Stimulated activated CD4-positive, alpha-beta T cell treated with anti-CD3 and anti-CD28 coated beads, Interleukin-2, amount 100 ng/mL, for 24 hours (primary cell): ENCODE measurements at places on chromosomes 7 and 10.
A peak's percentile ranks its signal among the peaks of the same experiment; 100 is the strongest.

DNA sequence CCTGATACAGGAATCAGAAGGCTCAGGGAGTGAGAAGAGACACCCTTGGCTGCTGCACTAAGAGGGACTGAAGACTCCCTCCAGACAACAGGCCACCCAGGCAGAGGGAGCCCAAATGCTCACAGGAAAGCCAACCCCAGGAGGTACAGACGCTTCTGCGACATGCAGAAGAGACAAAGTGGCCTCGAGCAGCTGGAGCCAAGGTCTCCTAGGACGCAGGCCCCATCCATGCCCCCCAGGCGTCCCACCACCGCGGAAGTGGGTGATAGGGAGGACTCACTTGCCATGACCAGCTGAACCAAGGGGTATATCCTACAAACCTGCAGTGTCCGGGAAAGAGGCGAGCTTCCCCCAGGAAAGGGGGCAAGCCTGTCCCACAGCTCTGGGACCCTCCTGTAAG, 56.9 kb downstream of the CTBP2 start:
- no peak for DNase-seq

DNA sequence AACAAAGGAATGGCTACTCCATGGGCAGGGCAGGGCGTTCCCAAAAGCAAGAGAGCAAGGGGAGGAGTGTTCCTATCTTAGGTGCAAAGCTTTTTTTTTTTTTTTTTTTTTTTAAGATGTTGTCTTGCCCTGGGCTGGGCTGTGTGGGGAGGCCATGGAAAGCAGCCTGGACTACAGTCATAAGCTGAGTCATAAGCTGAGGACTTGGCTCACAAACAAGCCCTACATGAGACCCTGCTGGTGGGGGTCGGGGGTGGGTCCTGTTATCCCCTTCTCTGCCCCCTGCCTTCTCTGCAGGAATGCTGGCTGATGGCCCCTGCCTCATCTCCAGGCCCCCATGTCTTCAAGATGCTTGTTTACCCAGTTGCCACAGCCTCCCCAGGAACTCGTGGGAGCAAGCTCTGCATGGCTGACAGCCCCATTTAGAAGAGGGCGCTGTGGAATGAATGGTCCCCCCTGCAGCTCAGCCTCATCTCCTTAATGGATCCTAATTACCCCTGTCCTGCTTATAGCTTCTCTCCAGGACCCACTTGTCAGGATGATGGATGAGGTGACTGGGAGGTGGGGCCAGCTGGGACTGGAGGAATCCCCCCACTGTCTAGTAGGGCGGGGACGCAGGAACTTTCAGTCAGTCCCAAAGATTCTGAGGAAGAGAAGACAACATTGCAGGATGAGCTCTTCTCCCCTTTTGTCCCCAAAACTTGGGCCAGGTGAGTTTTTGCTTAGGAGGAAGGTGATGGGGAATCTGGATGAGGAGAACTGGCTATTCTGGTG, 340.8 kb upstream of the PODXL start:
- no peak for DNase-seq

DNA sequence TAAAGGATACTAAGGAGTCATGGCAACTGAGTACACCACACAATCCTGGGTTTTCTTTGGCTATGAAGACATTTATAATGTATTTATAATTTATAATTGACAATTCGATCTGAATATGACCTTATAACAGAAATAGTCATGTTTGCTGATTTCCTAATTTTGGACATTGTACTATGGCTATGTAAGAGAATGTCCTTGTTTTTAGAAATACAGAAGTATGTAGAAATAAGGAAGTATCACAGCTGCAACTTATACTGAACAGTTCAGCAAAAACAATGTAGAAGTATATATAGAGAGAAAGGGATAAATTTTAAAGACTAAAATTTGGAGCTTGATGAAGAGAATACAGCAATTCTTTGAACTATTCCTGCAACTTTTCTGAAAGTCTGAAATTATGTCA, 32.6 kb downstream of the PRLHR start:
- no peak for DNase-seq

DNA sequence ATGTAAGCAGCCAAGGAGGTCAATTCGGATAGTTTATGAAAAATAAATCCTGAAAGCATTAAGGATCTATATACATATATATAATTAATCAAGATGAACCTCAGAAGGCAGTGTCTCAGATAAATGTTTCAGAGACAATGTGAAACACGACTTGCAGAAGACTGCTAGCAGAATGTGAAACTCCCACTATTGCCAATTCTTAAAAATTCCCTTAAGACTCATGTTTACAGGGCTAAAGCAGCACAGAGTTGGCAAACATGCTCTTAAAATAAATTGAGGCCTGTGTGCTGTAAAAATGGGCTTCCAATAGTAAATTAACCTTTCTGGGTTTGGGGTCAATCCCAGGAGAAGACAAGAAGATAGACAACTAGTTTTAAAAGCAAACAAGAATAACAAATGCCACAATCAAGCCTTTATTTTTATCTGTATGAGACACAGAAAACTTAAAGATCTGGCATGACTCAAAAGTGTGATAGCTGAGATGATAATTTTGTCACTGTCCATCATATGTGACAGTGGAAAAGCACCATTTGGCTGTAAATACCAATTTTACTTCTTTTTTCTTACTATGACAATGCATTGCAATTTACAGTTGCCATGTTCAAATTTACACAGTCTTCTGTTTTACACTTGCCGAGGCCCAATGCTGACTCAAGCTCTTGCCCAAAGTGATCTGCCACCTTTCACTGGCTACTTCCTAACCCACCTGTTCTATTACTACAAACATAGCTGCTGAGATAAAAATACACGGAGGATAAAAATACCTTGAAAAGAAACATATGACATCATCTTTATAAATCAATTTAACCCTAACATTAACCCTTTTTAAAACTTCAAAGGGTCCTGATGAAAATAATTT, 78.6 kb downstream of the CHCHD3 start:
- DNase-seq = no peak

GRCh38 chr7:1694611-1695511, 24.8 kb downstream of the ELFN1 start:
- DNase-seq = no peak

- no peak for DNase-seq
Observed at GRCh38 chr10:94673614-94674321, 9.8 kb upstream of the CYP2C18 start.

GRCh38 chr7:133436014-133436428, 183.1 kb downstream of the EXOC4 start:
- no peak for DNase-seq

DNA sequence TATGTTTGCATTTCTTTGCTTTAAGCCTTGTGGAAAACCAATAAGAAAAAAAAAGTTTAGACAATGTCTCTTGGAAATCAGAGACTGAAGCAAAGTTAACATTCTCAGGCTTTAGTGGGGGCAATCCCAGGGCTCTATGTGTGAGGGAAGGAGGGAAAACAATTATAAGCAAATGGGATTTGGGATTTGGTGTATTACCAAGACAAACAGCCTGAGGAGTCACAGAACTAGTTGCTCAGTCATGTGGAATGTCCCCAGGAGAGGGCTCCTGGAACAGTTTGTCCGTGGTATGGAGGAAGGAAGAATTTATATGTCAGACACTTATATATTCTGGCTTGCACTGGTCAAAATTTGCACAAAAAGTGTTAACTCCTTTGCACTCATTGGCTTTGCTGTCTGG, 562.9 kb upstream of the TPK1 start:
- DNase-seq = no peak

- no peak for DNase-seq
Observed at GRCh38 chr10:37789590-37789989, 67.8 kb downstream of the ZNF248 start.

DNA sequence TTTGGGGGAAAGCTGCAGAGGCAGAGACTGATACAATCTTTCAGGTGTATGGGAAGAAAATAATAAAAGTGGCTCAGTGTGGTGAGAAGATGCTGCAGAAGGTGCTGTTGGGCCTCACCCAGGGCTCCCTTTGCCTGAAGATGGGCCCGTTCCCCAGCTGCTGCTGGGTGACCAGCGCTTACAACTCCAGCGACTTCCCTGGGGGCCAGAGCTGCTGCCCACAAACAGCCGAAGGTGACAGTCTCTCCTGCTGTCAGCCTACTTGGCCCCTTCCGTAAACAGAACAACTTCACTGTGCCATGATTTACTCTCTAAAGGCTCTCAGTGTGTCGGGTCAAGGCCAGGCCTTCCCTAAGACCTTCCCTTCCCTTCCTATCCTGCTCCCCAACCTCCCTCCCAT, 93.6 kb upstream of the PCBD1 start:
- no peak for DNase-seq

GRCh38 chr7:24656608-24657007, 83.4 kb downstream of the PALS2 start:
- no peak for DNase-seq

- peak; percentile 77 for DNase-seq
Observed at GRCh38 chr10:110783509-110784107, 88.1 kb upstream of the PDCD4 start.

DNA sequence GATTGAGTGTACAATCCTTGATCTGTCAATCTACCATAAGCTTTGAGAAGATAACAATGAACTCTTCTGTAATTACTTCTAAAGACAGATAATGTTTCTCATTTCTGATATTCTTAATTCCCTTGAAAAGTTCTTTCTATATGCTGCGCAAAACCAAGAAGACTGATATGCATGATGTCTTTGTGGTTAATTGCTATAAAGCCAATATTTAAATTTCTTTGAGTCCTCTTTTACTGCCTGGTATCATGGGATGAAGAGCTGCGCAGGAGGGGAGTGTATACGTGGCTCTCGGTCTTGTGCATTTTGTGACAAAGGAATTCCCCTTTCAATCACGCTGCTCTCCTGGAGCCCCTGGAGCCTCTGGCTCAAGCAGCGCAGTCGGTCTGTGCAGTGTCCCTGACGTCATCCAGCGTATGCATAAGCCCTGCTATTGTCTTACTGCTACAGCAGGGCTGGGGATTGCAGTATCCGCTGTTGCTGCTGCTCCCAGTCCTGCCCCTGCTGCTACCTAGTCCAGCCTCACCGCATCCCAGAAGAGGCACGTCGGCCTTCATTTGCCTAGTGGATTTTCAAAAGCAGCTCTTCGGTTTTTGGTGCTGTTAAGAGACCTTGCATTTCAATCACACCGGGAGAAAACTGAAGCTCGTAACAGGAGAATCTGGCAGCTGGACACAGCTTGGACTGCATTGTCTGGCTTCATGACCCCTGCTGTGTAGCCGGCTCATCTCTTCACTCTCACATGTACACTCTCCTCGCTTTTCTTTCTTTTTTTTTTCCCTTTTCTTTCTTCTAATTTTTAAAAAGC, 66.7 kb downstream of the ST7 start:
- DNase-seq = no peak

DNA sequence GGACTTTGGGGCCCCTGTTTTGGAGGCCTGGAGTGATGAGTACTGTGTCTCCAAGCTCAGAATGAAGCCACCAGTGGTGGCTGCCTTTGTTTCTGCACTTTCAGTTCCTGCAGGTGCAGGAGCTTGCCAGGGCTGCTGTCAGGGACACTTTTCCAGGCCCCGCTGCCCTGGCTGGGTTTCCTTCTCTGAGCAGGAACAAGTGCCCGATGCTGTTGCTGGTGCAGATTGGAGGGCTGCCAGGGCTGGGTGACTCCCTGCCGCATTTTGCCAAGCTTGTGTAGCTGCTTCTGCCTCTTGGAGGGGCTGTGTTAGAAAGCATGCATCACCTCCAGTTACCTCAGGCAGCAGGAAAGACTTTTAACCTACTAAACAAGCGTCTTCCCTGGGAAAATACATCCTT, 211.1 kb downstream of the MGMT start:
- no peak for DNase-seq

GRCh38 chr10:59560990-59561389, 148.7 kb downstream of the SLC16A9 start:
- DNase-seq = no peak

DNA sequence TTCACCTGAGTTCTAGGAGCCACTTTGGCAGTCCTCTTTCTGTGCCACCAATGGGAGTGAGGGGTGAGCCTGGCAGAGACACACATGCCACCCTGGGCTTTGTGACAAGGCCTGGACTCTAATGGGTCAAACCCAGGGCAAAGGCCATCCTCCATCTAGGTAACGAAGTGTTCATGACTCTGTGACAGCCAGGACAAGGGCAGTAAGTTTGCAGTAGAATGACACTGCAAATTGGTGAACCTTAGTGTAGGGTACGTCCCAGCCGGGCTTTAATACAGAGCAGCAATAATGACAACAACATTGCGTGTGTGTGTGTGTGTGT, 43.3 kb downstream of the PAPSS2 start:
- no peak for DNase-seq

GRCh38 chr7:119007236-119007635, 782.7 kb downstream of the ANKRD7 start:
- no peak for DNase-seq

DNA sequence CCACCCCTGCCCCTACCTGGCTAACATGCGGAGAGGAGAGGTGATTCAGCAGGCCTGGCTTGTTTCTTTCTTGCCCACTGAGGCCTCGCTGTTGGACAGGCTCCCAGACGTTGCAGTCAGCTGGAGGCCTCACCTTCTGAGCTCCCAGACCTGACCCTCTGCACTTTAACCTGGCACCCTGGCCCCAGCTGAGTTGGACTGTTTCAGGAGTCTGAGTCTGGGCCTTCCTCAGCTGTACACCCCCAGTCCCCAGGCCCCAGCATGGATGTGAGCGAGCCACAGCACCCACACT, 35.0 kb downstream of the UNC5B start:
- no peak for DNase-seq

GRCh38 chr7:141356161-141356560, 195.0 kb upstream of the AGK start:
- no peak for DNase-seq

- no peak for DNase-seq
Observed at GRCh38 chr10:126336801-126337200, 51.5 kb downstream of the ADAM12 start.

DNA sequence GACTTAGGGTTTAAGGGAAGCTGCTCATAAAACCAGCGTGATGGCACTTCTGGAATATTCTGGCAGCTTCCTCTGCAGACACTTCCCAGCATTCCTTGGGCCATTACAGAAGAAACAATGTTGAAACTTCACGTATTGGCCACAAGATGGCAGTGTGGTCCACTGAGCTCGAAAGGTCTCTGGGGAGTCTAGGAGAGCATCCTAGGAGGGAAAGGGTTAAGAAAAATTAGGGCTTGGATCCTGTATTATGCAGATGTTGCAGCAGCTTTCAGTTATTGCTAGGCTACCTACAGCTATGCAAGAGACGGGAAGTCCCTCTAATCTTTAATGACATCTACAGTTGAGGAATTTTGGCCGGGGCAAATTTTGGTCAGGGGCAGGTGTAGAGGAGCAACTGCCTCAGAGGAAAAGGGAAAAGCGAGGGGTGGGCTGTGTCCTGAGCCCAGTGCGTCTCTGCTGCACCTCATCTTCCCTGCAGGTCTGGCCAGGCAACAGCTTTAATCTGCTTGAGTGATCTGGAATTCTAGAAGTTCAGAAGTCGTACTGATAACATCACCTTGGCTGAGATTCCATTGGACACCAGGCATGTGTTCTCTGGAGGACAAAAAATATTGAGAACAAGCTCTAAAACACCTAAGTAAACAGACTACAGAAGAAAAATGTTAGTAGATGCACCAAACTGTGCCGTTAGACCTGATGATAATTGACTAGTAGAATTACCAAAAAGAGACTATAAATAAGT, 220.8 kb upstream of the PRSS58 start:
- no peak for DNase-seq

DNA sequence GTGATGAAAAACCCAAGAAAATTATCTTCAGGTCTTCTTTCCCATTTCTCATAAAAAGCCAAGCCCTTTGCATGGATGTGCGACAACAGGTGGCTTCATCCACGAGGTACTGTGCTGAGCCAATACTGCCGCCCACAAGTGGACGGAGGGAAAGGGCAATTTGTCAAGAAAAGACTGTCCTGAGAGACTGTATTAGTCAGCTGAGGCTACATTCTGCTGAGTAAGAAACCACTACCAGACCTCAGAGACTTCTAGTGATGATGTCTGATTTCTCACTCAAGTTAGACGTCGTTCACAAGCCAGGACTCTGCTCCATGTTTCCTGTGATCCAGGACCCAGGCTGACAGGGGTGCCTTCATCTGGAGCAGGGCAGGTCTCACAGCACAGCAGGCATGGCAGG, 171.5 kb upstream of the CDCA7L start:
- no peak for DNase-seq
